DND-41 (cell line): ENCODE measurements at places on chromosomes 3 and 15.

GRCh38 chr3:129313415-129313664 is 34.7 kb downstream of the HMCES start:
- no peak overlapping the region; the same call in 1 of the 2 replicates for H3K27ac ChIP-seq
- peak overlapping the region; percentile 96 for H3K4me3 ChIP-seq
- peaks cover 30% of the 10 kb centered on the region for H3K4me1 ChIP-seq
- no peaks in the 10 kb centered on the region for H3K27me3 ChIP-seq

DNA sequence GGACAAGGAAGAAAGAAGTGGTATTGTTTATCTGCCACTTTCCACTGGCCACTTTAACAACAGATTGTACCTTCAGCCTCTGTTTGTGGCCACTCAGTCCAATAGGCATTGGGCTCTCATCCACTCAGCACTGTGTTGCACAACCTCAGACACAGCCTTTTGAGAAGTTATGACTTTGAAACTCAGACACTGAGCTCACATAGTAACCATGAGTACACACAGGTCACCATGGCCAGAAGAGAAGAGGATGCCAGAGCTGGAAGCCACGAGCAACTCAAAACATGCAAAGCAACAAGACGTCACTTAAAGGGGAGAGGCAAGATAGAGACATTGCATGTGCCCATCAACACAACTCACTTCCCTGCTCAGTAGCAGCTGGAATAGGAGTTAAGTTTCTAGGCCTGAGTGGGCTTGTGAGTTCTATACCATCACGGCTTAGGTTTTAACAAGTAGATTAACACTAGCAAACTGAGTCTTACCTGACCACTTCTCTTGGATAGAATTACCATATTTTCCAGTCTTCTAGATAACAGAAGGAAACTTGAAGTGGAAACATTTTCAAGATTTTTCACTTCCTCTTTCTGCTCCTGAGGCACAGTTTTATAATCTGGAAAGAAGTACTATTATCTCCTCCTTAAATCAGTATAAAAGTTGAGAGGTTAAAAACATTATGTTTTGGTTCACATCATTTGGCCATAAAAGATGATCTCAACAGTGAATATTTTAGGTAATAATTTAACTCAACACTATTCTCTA is 103.5 kb downstream of the IMPG2 start:
- no peak overlapping the region for H3K4me3 ChIP-seq
- H3K27ac ChIP-seq = no peak overlapping the region
- H3K36me3 ChIP-seq = no peaks in the 10 kb centered on the region
- H3K4me1 ChIP-seq = no peaks in the 10 kb centered on the region
- no peaks in the 10 kb centered on the region for H3K27me3 ChIP-seq

GRCh38 chr3:149663966-149664365 is 6.1 kb upstream of the WWTR1 start:
- no peak for DNase-seq
- H3K36me3 ChIP-seq = no peaks in the 10 kb centered on the region
- H3K27me3 ChIP-seq = no peaks in the 10 kb centered on the region

DNA sequence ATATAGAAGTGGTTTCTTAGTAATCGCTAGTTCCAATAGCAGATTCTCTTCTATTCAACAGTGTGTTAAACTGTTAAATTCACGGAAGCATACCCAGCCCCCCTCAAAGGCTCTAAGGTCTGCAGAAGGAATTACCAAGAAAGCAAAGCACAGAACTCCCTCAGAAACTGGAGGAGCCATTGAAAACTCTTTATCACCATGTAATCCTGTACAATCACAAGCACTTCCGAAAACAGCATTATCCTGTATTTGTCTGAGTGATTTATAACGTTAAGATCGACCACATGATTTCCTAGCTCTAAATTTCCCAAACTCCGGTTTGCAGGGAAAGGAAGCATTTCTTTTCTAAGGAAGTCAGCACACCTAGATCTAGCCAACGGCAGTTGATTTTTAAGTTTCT is 20.0 kb downstream of the MYO1E start:
- no peak for DNase-seq

DNA sequence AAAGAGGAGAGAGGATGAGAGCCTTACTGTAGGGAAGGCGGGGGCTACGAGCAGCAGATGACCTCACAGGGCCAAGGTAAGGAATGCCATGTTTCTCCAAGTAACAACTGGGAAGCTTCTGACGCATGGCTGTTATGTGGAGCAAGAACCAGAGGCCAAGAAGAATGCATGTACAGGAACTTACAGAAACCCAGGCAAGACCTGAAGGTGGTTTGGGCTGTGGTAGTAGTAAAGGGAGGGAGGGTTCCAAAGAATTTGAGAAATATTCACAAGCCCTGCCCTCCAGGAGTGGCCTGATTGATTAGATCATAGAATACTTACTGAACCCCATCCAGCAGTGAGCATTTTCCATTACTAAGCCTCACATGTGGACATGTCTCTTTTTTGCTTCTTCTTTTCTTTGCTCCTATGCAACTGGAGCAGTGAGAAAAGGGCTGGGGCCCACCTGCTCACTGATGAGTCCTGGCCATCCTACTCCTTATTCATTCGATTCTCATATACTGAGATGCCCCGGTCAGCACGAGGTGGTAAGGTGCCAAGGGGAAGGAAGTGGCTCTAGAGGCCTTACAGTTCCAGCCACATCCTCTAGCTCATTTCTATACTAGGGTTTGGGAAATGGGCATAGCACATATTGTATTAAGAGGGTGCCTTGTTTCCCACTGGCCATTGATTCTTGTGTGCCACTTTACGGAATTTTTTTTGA is 8.3 kb upstream of the SLC12A8 start:
- H3K4me3 ChIP-seq = no peak overlapping the region
- no peak overlapping the region for H3K27ac ChIP-seq
- DNase-seq = no peak
- no peaks in the 10 kb centered on the region for H3K36me3 ChIP-seq
- no peaks in the 10 kb centered on the region for H3K4me1 ChIP-seq
